ENCODE measurements at places on chromosomes 5 and 9.

- DNase-seq: no peak
These were observed 356.9 kb upstream of the NUDT12 start for GRCh38 chr5:103919506-103919905.

DNA sequence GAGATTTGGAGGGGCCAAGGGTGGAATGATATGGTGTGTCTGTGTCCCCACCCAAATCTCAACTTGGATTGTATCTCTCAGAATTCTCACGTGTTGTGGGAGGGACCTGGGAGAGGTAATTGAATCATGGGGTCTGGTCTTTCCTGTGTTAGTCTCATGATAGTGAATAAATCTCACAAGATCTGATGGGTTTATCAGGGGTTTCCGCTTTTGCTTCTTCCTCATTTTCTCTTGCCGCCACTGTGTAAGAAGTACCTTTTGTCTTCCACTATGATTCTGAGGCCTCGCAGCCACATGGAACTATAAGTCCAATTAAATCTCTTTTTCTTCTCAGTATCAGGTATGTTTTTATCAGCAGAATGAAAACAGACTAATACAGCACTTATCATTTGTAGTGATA is 29.5 kb upstream of the SPIN1 start:
- no peak for DNase-seq

GRCh38 chr9:134338394-134339182 is 12.3 kb downstream of the RXRA start:
- DNase-seq: no peak

DNA sequence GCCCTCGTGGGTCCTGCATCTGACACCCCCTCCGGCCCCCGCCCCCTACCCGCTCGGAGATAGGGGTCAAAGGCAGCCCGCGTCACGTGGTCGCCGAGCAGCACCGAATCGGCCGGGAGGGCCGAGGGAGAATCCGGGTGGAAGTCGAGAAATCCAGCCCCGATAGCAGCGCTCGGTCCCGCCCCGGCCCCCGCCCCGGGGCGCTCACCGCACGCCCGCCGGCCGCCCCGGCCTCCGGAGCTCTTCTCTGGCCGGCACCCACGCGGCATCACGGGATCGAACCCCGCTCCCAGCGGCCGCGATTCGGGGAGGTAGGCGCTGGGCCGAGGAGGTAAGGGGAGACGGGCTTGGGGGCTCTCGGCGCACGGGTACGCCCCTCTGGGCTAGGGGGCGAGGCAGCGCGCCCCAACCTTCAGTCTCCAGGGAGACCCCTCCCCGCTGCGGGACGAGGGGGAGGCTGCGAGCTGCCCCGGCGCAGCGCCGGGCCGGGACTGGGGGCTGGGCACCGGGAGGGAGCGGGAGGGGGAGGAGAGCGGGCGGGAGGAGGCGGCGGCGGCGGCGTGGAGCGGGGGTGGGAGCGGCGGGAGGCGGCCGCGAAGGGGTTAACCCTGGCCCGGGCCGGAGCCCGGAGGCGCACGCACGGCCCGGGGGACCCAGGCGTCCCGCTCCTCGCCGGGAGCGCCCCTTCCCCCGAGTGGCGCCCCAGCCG is 22.1 kb upstream of the NDST1 start:
- no peak for DNase-seq

- no peak for DNase-seq
These were observed 186.7 kb upstream of the TBC1D2 start for GRCh38 chr9:98442114-98442513.

- DNase-seq: no peak
These were observed 271.0 kb downstream of the TMEM161B start for GRCh38 chr5:87997662-87998061.

DNA sequence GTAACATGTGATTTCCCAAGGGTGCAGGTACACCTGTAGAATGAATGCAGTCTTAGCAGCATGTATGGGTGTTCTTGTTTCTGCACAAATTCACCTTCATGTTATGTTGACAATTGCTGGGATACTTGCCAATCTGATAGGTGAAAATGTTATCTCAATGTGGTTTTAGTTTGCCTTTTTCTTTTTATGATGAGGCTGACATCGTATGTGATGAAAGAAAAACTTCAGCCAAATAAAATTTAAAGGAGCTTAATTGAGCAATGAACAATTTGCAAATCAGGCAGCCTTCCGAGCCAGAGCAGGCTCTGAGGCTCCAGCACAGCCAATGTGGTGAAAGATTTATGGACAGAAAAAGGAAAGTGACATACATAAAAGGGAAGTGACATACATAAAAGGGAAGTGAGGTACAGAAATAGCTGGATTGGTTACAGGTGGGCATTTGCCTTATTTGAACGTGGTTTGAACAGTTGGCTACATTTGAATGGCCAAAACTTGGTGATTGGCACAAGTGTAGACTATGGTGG is 10.5 kb downstream of the TAL2 start:
- no peak for DNase-seq

GRCh38 chr5:10826971-10827370 is 65.9 kb upstream of the DAP start:
- no peak for DNase-seq

GRCh38 chr5:103721183-103721582 is 158.6 kb upstream of the NUDT12 start:
- DNase-seq: no peak

GRCh38 chr9:86971742-86972141 is 24.4 kb upstream of the GAS1 start:
- DNase-seq: no peak

- no peak for DNase-seq
These were observed 52.1 kb downstream of the TLE1 start for GRCh38 chr9:81637276-81637675.

DNA sequence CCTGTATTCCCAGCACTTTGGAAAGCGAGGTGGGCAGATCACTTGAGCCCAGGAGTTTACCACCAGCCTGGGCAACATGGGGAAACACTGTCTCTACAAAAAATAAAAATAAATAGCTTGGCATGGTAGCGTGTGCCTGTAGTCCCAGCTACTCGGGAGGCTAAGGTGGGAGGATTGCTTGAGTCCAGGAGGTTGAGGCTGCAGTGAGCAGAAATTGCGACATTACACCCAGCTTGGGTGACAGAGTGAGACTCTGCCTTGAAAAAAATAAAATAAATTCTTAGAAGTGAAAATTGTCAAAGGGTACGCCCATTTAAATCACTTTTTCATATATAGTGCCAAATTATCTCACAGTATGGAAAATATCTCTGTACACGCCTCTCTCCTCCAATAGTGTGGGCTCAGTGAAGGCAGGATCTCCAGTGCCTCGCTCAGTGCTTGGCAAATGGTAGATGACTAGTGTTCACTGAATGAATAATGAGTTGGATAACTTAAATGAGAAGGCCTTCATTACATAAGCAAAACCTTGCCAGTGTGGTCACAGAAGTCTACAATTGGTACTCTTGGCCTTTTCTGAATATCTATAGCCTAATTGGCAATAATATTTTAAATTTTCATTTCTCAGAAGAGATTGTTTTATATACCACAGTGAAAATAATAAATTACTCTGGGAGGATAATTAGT is 9.4 kb upstream of the CCL28 start:
- DNase-seq: no peak

DNA sequence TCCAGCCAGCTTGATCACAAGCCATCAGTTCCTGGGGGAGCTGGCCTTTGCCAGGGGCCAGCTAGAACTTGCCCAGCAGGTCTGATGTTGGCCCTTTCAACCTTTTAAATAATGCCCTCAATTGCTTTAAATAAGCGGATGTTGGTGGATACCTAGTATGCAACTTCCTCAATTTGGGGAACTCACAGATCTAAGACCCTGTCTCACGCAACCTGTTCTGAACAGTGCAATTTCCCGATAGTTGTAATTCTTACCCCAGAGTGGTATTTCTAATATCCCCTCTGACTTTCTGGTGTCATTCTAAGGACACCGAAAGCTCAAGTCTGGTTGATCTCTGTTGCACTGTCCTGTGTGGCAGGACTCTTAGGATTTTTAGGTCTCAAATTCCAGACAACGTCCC is 23.1 kb downstream of the GALNT12 start:
- DNase-seq: no peak

- DNase-seq: no peak
These were observed 192.0 kb downstream of the PIK3R1 start for GRCh38 chr5:68407311-68408239.

DNA sequence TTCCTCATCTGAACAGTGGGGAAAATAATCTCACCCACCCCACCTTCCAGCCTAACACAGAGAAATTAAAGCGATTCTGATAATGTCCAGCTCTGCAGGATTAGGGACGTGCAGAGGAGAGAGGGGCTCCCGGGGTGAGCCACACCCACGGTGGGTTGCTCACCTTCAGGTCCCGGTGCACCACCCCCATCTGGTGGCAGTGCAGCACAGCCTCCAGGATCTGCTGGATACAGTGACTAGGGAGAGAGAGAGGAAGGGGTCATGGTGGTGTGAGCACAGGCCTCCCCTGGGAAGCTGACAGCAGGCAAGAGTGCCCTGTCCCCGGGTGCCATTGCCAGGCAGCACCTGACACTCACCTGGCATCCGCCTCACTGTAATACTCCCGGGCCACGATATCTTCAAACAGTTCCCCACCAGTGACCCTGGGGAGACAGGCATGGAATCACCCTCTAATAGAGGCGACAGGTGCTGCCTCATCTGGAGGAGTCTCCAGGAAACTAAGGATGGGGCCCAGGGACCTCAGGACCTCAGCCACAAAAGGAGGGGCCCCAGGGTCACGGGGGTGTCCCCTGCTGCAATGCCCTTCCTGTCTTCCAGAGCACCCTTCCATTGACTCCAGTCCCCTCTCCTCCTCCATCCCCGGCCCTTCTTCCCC is 33.0 kb downstream of the CAMK2A start:
- DNase-seq: no peak

GRCh38 chr5:157593052-157593757 is 17.6 kb upstream of the ADAM19 start:
- no peak for DNase-seq

GRCh38 chr5:115602591-115603125 is 379 bp upstream of the TICAM2 start:
- peak; percentile 33 for DNase-seq

- DNase-seq: no peak
These were observed 3.5 kb downstream of the TRAF2 start for GRCh38 chr9:136889858-136890257.

DNA sequence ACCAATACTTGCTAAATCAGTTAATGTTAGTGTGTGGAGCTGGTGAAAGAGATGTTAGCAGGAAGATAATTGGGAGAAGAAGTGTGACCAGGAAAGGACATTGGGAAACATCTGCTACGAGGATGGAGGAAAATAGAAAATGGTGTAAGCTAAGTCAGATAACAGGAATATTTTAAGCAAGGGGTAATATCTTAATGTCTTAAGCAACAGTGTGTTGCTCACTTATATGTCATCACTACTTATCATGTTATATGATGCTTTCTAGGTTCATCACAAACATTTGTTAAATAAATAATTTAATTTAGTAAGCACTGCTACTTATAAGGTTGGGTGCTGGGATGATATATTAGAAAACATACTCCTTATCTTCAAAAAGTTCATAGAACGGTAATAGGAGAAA is 326.1 kb downstream of the EDIL3 start:
- DNase-seq: no peak

GRCh38 chr5:176716320-176716719 is 69.0 kb downstream of the TSPAN17 start:
- DNase-seq: no peak

DNA sequence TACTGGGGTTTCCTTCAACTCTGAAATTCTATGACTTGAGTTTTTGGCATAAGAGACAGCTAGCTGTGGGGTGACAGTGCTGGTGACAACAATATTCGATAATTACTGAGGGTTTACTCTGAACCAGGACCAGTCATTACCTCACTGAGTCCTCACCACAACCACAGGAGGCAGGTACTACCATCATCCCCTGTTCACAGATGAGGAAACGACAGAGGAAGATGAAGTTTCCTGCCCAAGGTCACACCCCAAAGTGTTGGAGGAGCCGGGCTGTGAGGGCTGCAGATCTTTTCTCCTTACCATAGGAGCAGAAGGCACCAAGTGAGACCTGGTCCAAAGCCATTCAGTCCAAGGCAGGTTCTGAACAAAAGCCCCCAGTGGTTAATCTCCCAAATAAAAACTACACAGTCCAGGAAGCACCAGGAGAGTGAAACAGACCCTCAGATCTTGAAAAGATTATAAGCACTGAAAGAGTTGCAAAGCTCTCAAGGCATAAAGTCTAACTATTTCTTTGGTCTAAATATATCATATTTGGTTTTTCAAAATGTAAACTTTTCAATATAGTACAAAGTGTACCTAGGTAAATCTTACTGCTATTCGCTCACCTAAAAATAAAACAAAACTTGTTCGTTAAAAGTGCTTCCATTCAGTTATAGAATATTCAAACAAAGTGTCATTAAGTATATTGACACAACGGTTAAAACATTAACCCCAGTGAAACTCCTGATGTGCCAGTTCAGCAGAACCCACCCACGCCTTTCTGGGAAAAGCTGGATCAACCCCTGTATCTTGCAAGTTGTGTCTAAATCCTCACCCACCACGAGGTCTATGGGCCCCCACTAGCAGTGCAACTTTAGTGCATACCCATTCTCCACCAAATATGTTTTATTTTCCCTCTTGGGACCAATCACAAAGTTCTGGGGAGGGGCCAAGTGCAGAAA is 82.6 kb upstream of the EQTN start:
- no peak for DNase-seq

DNA sequence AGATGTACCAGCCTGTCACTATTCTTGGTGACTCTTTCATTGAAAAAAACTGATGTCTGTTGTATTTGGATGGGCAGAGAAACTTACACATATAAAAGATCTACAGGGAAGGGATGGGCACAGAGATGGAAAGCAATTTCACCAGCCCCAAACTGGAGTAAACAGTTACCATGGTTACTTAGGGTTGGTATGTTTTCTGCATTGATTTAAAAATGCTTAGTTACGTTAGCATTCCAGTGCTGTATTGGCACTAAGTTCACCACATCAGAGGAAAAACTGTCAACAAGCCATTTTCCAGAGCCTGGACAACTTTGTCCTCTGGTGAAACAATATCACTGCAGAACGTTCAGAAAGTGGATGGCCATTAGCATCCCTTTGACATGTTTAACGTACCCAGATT is 28.0 kb downstream of the MARCHF3 start:
- DNase-seq: no peak

- DNase-seq: no peak
These were observed 51.2 kb downstream of the RALGPS1 start for GRCh38 chr9:126965541-126966428.

Measured in left kidney (tissue), 8 donors.